ENCODE measurements at places on chromosomes 16 and 17.

DNA sequence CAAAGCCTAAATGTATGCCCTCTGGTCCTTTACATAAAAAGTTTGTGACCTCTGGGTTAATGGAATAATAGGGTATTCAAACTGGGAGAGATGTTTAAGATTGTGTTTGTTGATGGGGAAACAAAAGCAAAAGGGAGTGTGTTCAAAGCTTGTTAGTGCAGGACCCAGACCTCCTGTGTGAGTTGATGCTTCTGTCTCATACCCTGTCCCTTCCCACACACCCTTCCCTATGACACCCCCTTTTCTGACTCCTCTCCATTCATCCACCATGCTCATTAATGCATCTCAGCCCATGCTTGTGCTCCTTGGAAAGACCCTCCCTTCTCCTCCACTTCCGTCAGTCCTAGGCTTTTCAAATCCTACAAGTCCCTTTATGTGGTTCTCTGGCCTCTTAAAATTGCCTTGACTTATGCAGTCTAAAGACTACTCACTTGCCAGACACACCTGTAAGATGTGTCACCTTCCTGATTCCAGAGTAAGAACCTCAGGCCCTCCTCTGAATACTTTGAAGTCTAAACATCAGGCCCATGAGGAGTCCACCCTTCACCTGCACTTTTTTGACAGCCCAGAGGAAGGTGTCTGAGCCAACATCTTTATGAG, 128.0 kb upstream of the CACNG5 start:
- DNase-seq: no peak

DNA sequence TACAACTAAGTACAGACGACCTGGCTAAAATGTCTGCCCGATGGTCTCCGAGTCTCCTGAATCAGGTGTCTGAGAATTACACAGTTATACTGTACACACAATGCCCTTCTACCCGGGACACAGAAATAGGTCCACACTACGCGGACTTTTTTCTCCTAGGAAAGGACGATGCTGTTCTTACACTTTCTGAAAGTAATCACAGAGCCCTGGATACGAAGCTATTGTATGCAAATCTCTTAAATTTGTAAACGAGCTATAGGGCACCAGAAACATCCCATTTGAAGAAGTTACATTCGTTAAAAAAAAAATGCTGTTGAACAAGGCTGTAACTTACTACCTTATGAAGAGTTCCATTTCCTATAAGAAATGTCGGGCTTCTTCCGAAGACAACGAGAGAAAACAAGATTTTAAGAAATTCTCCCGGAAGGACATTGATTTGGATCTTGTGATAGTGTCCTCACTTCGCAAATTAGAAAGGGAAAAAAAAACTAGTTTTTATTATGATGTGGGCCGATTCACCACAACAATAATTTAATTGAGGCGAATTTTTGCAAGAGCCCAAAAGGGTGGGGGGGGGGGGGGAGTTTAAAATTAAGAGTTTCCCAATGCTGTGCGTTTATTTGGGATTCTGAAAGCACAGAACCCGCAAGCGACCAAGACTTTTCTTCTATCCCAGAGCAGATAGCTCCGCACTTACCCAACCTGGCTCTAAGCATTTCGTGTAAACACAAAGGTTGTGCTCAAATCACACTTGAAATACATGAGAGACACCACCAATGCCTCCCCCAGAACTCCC, 1.5 kb upstream of the SOX9 start:
- no peak for DNase-seq

- no peak for DNase-seq
Observed at GRCh38 chr17:72719206-72719577, 373.3 kb downstream of the SLC39A11 start.

- peak; percentile 86 for DNase-seq
Observed at GRCh38 chr16:30786936-30787612, at the start of gene ZNF629. TSS of gene ZNF629 (minus strand) at chr16:30787205. CDS start at chr16:30784482, 2,723 bp downstream.

DNA sequence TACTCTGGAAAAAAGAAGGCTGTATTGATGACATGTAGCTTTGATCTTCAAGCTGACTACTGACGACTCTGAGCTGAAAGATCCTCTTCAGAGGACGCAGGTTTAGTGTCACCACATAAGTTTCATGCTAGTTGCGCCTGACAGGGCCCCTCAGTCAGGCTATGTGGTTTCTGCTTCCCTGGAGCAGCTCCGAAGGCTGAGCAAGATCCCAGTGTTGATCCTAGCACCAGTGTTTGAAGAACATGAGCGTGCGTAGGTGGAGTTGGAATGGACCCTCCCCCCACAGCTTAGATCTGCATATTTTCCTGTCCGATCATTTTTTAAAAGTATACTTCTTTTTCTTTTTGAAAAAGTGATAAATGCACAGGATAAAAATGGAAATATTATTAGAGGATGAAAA, 17.3 kb downstream of the BANP start:
- no peak for DNase-seq

- DNase-seq: no peak
Observed at GRCh38 chr17:9410737-9411136, 164.9 kb downstream of the STX8 start.
